GM03348 (cell line): ENCODE measurements at places on chromosomes 12 and 14.

- DNase-seq, result no peak
These were observed 91.9 kb downstream of the BBS10 start for GRCh38 chr12:76256321-76256720.

GRCh38 chr12:117036547-117036946 is 62.7 kb downstream of the TESC start:
- DNase-seq, result no peak

DNA sequence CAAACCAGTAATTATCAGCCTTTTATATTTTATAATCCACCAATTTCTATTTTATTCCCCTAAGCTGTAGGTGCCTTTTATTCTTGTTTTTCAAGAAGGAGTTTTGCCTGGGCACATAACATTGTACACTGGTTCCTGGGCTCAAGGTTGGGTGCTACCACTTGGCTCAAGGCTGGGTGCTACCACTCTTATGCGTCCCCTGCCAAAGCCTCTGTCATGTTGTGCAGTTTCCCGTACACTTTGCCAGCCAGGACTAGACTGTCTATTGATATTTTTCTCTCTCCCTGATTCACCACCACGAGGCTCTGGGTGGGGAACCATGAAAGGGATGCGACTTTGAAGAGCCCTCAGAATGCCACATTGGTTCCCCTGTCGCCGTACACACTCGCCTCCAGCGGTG is 52.5 kb upstream of the VASH1 start:
- no peak for DNase-seq

DNA sequence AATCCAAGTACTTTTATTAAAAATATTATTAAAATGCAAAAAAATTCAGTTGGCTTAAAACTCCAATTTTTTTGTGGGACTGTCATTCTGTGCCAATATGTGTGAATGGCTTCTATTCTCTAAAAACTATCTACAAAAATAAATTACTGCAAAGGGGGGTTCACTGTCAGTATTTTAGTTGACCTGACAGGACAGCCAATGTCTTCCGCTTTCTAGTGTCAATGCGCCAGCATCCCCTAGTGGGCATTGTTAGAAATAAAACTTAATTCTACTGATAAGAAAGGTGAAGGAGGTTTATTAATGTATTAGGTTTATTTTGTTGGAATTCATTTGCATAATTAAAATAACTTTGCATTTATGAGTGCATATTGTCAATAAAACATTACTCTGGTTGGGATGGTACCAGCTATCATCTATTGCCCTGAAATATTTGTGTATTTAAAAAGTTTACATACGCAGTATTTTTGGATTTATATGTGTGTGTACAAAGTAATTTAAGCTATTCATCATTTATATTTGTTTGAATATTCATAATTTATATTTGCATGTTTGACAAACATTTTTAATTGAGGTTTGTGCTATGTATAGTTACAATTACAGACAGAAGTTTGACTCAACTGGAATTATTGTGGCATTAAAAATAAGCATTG is 527.2 kb downstream of the FLRT2 start:
- peak; percentile 33 for DNase-seq
